ENCODE measurements at places on chromosomes 1 and 21. TPM values are rescaled to one million over a fixed set of nuclear protein-coding genes. Genes with fewer than 3 reads are reported as not detected.

The GOLT1A gene
- total RNA-seq: not detected

The C21orf58 gene
- total RNA-seq: 8.9 TPM

The CDK18 gene
- 1.3 TPM for total RNA-seq

The KLHDC9 gene
- 4.5 TPM for total RNA-seq

The BNIPL gene
- under 0.01 TPM for total RNA-seq

The IL10 gene
- total RNA-seq: not detected

The OR2AK2 gene
- total RNA-seq: not detected

The AMY1C gene
- total RNA-seq: not detected

The WNT3A gene
- not detected for total RNA-seq

The PDZK1 gene
- total RNA-seq: 1.3 TPM

The SAMD13 gene
- total RNA-seq: 1.2 TPM

The KRTAP13-2 gene
- total RNA-seq: not detected

The PLPPR4 gene
- total RNA-seq: 1.9 TPM

The BCL2L15 gene
- under 0.01 TPM for total RNA-seq

The AIM2 gene
- not detected for total RNA-seq

The CYP4A11 gene
- not detected for total RNA-seq

The CADM3 gene
- not detected for total RNA-seq

The IKBKE gene
- total RNA-seq: 19.3 TPM

The ODR4 gene
- 15.5 TPM for total RNA-seq

The DHRS3 gene
- total RNA-seq: 52.5 TPM

The MCOLN3 gene
- 5.8 TPM for total RNA-seq

The CRTC2 gene
- 4.6 TPM for total RNA-seq

The SLC66A1 gene
- 33.9 TPM for total RNA-seq

The ZFP69 gene
- total RNA-seq: 3.6 TPM

The BEST4 gene
- total RNA-seq: 0.33 TPM

The PTPN7 gene
- total RNA-seq: not detected

The C1QB gene
- not detected for total RNA-seq

The CD1D gene
- total RNA-seq: not detected

The FCGR1A gene
- not detected for total RNA-seq

The TNNI3K gene
- total RNA-seq: 1.8 TPM

The ARHGAP29 gene
- 36.7 TPM for total RNA-seq

The KRTAP11-1 gene
- not detected for total RNA-seq

The TAL1 gene
- under 0.01 TPM for total RNA-seq

The SPOCD1 gene
- total RNA-seq: 76.4 TPM

The KISS1 gene
- total RNA-seq: 1.7 TPM

The OR10Z1 gene
- not detected for total RNA-seq

The ATAD3C gene
- total RNA-seq: not detected

The CD101 gene
- 0.66 TPM for total RNA-seq

The C1orf141 gene
- total RNA-seq: not detected

All from smooth muscle cell of trachea (primary cell).